SW480 (cell line): ENCODE measurements at places on chromosomes 16 and 17.

DNA sequence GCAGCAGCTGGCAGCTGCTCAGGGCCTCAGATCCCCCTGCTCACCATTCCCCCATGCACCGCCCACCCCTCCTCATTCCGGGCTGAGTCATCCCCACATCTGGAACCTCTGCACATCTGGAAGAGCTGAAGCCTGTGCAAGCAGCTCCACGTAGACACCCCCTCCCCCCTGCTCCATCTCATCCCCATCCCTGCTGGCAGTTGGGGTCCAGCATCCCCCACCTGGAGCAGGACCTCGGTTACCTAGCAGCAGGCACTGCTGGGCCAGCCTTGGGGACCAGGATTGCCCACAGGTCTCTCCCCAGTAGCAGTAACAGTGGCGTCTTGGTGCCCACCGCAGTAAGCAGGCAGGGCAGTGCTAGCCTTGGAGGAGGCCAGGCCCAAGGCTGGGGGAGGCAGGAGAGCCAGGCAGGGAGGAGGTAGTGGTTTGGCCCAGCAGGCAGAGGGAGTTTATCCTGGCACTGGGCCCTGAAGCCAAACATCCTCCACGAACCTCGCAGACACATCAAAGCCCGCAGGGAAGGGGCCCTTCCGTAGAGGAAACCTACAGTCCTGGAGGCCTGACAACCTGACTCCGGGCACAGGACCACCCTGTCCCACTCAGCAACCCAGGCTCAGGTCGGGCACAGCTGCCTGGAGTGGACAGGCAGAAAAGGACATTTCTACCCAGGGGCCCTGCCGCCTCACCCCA, 7.7 kb upstream of the TMEM92 start:
- peak; percentile 35 for DNase-seq

- no peak for DNase-seq
Observed at GRCh38 chr17:4609761-4610160, 25.4 kb downstream of the SMTNL2 start.

DNA sequence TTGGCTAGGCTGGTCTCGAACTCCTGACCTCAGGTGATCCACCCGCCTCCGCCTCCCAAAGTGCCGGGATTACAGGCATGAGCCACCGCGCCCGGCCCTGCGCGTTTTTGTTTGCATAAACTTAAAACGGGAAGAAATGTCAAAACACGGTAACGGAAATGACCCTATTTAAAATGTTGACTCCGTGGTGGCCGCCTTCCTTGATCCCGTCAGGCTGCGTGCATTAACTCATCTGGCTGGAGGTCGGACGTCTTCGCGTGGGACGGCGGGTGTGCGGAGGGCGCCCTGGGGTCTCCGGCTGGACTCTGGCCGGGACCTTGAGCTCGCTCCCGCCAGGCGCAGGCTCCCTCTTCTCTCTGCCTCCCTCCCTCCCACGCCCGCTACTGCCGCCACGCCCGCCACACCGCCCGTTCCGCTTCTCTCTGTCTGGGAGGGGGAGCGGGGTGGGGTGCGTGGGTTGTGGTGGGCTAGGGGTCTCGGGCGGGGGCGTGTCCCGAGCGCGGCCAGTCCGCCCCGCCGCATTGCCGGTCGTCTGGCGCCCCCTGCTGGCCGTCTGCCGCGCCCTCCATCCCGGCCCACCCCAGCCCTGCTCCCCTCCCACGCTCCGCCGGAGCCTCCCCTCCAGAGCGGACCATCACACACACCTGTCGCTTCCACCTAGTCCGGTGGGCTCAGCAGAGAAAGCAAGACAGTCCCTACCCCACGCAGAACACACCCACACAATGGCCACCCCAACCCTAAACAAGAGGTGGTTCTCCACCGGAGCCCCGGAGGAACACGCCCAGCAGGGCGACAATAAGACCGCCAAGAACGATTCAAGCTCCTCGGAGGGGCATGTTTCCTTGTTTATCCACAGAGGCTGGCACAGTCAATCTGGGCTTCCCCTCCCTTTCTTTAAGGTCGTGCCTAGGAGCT, 1.2 kb upstream of the CCDC42 start:
- peak; percentile 44 for DNase-seq

DNA sequence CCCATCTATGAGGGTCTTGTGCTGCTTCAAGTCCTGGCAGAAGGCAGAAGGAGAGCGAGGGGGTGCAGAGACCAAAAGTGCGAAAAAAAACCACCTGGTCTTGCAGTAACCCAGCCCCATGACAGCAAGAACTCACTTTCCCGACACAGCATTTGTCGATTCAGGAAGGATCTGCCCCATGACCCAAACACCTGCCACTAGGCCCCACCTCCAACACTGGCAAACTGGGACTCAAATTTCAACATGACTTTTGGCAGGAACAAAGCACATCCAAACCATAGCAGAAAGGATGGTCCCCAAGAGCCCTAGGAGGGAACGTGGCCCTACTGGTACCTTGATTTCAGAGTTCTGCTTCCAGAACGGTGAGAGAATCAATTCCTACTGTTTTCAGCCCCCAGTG, 34.7 kb upstream of the KLHDC4 start:
- no peak for DNase-seq

GRCh38 chr16:22732400-22732799, 81.6 kb upstream of the HS3ST2 start:
- no peak for DNase-seq

GRCh38 chr16:14098081-14098480, 27.0 kb downstream of the MRTFB start:
- DNase-seq = no peak

DNA sequence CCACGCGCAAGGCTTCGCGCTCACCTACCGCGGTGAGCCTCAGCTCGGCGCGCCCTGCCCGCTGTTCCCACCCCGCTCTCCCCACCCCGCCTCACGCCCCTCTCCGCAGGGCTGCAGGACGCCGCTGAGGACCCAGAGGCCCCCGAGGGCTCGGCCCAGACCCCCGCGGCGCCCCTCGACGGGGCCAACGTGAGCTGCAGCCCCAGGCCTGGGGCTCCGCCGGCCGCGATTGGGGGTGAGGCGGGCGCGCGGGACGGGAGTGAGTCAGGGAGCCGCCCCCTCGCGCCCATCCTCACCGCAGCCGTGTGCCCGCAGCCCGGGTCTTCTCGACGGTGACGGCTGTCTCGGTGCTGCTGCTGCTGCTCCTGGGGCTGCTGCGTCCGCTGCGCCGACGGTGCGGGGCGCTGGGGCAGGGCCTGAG, 1.9 kb upstream of the PAQR4 start:
- DNase-seq = no peak

- no peak for DNase-seq
Observed at GRCh38 chr17:51913491-51914205, 244.9 kb downstream of the CA10 start.

- DNase-seq = no peak
Observed at GRCh38 chr16:50126183-50126582, 26.9 kb upstream of the TENT4B start.

DNA sequence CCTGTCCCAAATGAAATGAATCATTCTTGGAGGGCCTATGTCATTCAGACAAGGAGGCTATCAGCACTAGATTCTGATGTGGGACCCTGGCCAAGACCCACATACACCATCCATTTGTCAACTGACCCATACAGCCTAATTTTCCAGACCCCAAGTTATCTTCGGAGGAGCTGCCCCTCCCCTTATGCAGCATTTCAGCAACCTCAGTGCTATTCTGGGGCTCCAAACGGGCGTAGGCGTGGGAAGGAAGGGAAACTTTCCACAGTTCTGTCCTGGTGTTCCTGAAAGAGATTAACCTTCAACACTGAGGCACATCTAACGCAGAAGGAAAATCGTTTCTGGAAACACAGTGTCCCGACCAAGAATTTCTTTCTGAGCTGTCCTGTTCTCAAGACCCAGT, 86.7 kb downstream of the MYH11 start:
- DNase-seq = no peak

GRCh38 chr16:55555436-55555835, 11.0 kb upstream of the CAPNS2 start:
- DNase-seq = no peak

DNA sequence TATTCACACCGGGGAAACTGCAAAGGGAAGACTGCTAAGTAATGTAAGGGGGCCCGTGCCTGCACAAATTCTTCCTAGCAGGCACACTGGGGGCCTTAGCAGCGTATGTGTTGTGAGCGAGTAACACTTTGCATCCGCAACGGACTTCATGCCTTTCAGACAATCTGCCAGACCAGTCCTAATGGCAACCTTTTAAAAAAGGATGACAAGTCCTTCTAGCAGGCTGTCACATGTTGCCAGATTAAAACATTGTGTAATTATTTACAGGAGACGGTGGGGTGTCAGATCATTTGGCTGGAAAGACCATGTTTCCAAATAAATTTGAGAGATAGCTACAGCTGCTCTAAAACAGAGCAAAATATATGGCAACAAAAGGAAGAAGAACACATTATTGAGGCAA, 46.1 kb downstream of the CPPED1 start:
- no peak for DNase-seq

- no peak for DNase-seq
Observed at GRCh38 chr17:17056156-17056539, 13.9 kb downstream of the MPRIP start.

DNA sequence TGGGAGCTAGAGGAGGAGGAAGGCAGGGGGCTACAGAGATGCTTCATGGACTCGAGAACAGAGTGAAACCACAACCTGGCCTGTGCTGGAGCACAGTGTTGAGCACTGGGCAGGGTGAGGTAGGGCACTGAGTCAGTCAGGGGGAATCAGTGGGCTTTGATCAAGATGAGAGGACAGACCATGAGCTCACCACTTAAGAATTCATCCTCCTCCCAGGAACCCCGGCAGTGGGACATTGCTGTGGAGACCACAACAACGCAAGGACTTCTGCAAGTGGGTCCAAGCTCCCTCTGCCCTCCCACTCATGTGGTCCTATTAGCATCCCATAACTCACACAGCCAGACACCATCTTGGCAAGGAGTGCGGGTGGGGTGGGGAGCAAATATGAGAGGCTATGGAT, 1.7 kb upstream of the CES5A start:
- DNase-seq = peak; percentile 47

GRCh38 chr16:7534749-7535148, 202.1 kb downstream of the RBFOX1 start:
- DNase-seq = no peak

GRCh38 chr16:61836804-61837393, 199.3 kb downstream of the CDH8 start:
- DNase-seq = no peak

DNA sequence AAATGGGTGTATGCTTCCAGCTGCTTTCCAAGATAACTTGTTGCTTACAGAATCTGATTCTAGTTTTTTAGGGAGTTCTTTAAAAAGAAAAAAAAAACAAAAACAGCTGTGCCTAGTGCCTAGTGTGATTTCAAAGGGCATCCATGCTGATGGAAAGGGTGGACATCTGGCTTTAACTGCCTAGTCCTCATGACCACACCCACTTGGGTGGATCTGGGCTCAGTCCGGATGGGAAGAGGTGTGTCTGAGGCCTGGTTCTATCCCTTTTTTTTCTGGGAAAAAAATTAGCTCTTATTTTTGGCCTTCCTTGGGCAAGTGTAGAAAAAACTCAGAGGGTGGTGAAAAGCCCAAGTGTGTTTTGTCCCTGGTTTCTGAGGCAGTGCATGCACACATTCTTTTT, 132.3 kb upstream of the CDH11 start:
- DNase-seq = no peak

- DNase-seq = no peak
Observed at GRCh38 chr17:41588126-41588810, 1.6 kb upstream of the KRT14 start.

- DNase-seq = peak; percentile 14
Observed at GRCh38 chr16:6081320-6081976, 983.9 kb upstream of the EEF2KMT start.

- no peak for DNase-seq
Observed at GRCh38 chr16:79211586-79211985, 389.0 kb downstream of the MAF start.

GRCh38 chr17:31842195-31843069, 16.6 kb downstream of the COPRS start:
- DNase-seq = peak; percentile 61

- DNase-seq = peak; percentile 97
Observed at GRCh38 chr17:75096082-75096625, 8.4 kb downstream of the SLC16A5 start.

DNA sequence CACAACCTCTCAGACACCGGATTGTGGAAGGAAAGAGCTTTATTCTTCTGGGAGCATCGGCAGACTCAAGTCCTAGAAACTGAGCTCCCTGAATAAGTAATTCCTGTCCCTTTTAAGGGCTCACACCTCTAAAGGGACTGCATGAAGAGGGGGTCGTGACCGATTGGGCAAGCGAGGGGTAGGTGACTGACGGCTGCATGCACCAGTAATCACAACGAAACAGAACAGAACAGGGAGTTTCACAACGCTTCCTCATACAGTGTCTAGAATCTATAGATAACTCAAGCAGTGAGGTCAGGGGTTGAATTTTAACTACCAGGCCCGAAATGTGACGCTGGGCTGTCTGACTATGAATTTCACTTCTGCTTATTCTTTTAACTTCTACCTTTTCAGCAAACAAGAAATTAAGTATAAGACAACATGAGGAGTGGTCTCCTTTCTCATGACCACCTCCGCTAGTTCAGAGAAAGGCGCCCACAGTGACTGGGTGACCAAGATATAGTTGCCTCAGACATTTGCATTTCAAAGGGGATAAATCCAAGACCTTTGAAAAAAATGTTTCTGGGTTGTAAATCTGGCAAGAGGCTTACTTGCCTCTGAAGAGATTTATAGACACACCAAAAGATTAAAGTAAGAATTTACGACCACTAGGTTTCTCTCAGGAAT, 88.4 kb upstream of the ATF7IP2 start:
- no peak for DNase-seq
